IMR-90 (cell line): ENCODE measurements at places on chromosomes 3 and 15.

DNA sequence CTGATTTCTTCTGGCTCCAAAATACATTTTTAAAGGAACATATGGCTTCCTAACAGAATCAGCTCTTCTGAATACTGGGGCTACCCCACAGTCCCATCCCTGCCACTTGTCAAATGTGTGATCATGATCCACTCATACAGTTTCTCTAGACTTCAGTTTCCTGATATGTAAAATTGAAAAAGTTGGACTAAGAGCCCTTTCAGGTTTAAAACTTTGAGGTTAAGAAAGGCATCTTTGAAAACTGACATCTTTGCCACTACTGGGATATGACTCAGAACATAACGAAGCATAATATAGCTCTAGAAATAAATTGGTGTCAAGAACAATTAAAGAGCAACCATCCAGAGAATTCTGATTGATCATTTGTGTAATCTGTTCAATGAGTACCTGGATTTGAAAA, 248.3 kb downstream of the IL5RA start:
- no peaks in the 10 kb centered on the region for H3K27me3 ChIP-seq
- H3K4me1 ChIP-seq, result no peaks in the 10 kb centered on the region
- no peak overlapping the region for H3K27ac ChIP-seq
- no peak overlapping the region for H3K4me3 ChIP-seq
- no peak for DNase-seq

DNA sequence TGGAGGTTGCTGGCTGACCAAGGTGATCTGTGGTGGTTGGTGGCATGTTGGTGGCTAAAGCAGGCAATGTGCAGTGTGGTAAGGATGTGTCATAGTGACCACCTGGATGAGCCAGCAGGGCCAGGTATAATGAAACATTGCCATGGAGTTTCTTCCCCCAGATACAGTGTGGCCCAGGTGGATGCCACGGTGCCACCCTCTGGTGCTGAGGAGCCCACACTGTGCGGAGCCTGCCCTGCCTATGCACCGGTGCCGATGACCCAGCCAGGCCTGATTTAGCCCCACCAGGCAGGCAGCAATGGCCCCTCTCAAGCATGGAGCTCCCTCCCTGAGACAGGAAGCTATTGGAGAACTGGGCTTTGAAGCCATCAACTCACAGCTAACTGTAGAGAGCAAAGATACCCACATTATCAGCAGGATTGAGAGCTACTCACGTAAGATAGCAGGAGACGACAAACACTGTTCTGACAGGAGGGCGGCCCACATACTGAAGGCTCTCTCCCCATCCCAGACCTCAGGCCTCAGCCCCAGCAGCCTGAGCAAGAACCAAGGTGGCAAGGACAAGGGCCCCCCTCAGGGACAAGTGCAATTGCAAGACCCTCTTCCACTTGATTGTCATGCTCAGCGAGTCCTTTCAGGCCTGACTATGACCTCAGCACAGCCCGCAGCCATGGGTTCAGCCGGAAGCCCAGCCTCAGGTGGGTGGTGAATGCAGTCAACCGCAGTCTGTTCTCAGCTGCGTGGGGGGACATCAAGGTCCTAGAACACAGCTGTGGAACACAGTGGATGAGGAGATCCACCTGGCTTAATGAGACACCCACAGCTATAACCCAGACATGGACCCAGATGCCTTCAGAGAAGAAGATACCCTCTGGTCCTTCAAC, 82.8 kb upstream of the CDV3 start:
- H3K36me3 ChIP-seq, result no peaks in the 10 kb centered on the region
- H3K4me1 ChIP-seq, result no peaks in the 10 kb centered on the region; the same call in 1 of the 2 replicates
- no peak overlapping the region for H3K4me3 ChIP-seq
- no peak for DNase-seq

GRCh38 chr3:150931745-150932144, 26.5 kb upstream of the MINDY4B start:
- H3K4me3 ChIP-seq, result no peak overlapping the region
- H3K4me1 ChIP-seq, result no peaks in the 10 kb centered on the region
- H3K27ac ChIP-seq, result no peak overlapping the region
- H3K27me3 ChIP-seq, result peaks cover 14% of the 10 kb centered on the region

DNA sequence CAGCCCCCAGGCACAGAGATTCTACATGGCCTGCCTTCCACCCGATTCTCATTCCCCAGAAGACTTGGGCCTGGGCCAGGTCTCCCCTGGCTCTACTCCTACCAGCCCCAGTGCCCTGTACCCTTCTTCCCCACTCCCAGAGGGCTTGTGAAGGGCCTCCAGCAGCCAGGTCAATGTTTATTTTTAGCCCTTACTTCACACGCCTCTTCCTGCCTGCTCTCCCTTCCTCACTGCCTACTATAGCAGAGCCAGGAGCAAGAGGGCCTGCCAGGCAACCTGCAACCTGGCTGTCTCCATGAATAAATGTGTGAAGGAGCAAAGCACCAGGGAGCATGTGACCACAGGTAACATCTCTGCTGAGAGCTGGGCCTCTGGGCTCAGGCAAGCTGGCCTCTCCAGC, 26.4 kb upstream of the APEH start:
- H3K27ac ChIP-seq, result no peak overlapping the region
- H3K36me3 ChIP-seq, result no peaks in the 10 kb centered on the region
- no peak overlapping the region for H3K4me3 ChIP-seq

- no peaks in the 10 kb centered on the region for H3K4me1 ChIP-seq
- H3K36me3 ChIP-seq, result no peaks in the 10 kb centered on the region
- H3K27ac ChIP-seq, result no peak overlapping the region
- peak; percentile 90 for DNase-seq
- H3K27me3 ChIP-seq, result no peaks in the 10 kb centered on the region
Observed at GRCh38 chr15:95799286-95800200, 531.0 kb upstream of the NR2F2 start.

DNA sequence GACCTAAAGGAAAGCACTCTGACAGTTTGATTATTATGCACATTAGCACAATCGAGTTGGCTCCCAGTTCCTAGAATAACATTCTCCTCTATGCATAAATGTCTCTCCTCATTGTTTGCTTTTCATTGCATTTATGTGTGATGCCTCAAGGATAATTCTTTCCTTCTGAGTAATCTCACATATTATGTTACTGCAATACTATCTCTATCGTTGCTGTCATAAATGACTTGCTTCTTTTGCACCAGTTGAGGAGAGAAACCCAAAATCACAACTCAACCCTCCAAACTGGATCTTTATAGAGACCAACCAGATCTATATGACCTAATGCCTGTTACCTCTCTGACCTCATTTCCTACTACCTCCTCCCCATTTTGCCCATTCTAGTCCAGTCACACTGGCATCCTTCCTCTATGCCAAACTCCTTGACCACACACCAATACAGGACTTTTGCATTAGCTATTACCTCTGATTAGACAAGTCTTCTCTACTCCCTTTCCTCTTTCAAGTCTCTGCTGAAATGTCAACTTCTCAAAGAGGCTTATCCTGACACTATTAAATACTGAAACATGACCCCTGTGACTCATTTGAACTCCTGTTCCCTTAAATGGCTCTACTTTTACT, 1026.0 kb downstream of the TUSC7 start:
- peak; percentile 91 for DNase-seq
- no peaks in the 10 kb centered on the region for H3K27me3 ChIP-seq
- no peaks in the 10 kb centered on the region for H3K36me3 ChIP-seq
- peak overlapping the region; percentile 78 for H3K27ac ChIP-seq

DNA sequence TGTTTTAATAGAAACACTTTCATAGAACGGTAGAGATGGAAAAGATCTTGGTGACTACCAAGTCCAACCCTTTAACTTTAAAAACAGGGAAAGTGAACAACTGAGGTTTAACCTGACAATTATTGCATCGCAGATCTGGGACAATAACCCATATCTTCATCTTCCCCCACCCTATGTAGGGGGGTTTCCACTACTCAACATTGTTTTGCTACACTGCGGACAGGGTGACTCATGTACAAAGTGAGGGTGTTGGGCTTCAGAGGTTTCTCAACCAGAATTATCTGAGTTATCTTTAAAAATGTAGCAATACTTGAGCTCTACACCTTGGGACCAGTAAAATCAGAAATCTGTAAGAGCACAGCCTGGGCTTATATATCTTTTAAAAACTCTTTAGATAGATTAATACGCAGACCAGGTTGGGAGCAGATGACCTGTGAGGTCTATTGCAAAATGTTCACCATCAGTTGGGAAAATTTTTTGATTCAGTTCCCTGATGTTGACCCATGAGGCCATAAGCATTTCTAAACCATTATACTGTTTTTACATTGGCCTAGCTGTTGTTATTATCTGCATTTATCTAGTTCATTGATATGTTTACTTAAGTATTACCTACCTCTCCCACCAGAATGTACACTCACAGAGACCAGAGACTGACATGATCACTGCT, 103.6 kb upstream of the ICE2 start:
- DNase-seq, result peak; percentile 54
- H3K27me3 ChIP-seq, result no peaks in the 10 kb centered on the region
- no peaks in the 10 kb centered on the region for H3K36me3 ChIP-seq

DNA sequence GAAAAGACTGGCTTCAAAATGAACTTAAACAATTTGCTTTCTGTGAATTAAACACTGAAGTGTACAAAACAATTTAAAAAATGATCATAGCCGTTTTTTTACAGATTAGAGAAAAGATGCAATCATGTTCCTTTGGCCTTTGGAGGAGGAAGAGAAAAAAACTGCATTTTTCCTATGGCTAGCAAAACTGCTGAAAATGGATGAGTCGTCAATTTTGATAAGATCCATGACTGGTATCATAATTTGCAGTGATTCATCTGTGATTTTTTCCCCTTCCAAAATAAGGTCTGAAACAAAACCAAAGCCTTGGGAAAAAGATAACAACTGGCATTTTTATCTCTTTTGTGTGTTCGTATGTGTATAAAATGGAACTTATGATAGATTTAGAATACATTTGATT, 255.6 kb upstream of the SATB1 start:
- no peak overlapping the region for H3K4me3 ChIP-seq
- no peaks in the 10 kb centered on the region for H3K36me3 ChIP-seq
- no peak for DNase-seq
- H3K27ac ChIP-seq, result no peak overlapping the region
- H3K27me3 ChIP-seq, result no peaks in the 10 kb centered on the region

- 0 out of 2 replicates have a peak, but pooled peaks cover 1% of the 10 kb centered on the region for H3K36me3 ChIP-seq
- no peak overlapping the region for H3K27ac ChIP-seq
- no peaks in the 10 kb centered on the region for H3K27me3 ChIP-seq
- no peak overlapping the region for H3K4me3 ChIP-seq
Observed at GRCh38 chr15:55218056-55218455, 21.3 kb upstream of the RSL24D1 start.

GRCh38 chr3:67712259-67712658, 57.8 kb upstream of the SUCLG2 start:
- H3K4me1 ChIP-seq, result no peaks in the 10 kb centered on the region
- no peak overlapping the region for H3K27ac ChIP-seq
- H3K27me3 ChIP-seq, result no peaks in the 10 kb centered on the region
- no peaks in the 10 kb centered on the region for H3K36me3 ChIP-seq
- DNase-seq, result no peak

GRCh38 chr3:18132991-18133390, 292.1 kb downstream of the SATB1 start:
- peaks cover 4% of the 10 kb centered on the region for H3K4me1 ChIP-seq
- no peaks in the 10 kb centered on the region for H3K27me3 ChIP-seq
- no peak overlapping the region for H3K27ac ChIP-seq
- no peak overlapping the region for H3K4me3 ChIP-seq
- H3K36me3 ChIP-seq, result no peaks in the 10 kb centered on the region
- DNase-seq, result no peak

- H3K27me3 ChIP-seq, result no peaks in the 10 kb centered on the region
- peak overlapping the region; percentile 57 for H3K4me3 ChIP-seq
- H3K4me1 ChIP-seq, result no peaks in the 10 kb centered on the region
- H3K27ac ChIP-seq, result peak overlapping the region; percentile 57
- H3K36me3 ChIP-seq, result peaks cover 13% of the 10 kb centered on the region
- no peak for DNase-seq
Observed at GRCh38 chr3:23916152-23916885, 471 bp downstream of the NKIRAS1 start.

GRCh38 chr15:100495861-100496260, 32.9 kb downstream of the CERS3 start:
- DNase-seq, result no peak
- H3K27ac ChIP-seq, result no peak overlapping the region
- no peaks in the 10 kb centered on the region for H3K4me1 ChIP-seq

DNA sequence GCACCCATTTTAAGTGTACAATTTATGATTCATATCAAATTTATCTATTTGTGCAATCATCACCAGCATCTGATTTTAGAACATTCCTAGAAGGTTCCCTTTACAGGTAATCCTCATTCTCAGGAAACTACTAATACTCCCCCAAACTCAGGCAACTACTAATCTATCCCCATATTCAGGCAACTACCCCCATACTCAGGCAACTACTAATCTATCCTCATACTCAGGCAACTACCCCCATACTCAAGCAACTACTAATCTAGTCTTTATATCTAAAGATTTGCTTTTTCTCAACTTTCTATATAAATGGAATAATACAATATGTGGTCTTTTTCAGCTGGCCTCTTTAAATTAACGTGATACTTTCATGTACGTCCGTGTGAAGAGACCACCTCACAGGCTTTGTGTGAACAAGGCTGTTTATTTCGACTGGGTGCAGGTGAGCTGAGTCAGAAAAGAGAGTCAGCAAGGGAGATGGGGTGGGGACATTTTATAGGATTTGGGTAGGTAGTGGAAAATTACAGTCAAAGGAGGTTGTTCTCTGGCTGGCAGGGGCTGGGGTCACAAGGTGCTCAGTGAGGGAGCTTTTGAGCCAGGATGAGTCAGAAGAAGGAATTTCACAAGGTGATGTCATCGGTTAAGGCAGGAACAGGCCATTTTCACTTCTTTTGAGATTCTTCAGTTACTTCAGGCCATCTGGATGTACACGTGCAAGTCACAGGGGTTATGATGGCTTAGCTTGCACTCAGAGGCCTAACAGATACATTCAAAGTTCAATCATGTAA, 1444.5 kb upstream of the CADM2 start:
- no peak for DNase-seq
- no peaks in the 10 kb centered on the region for H3K27me3 ChIP-seq
- H3K4me1 ChIP-seq, result no peaks in the 10 kb centered on the region
- no peak overlapping the region for H3K4me3 ChIP-seq

DNA sequence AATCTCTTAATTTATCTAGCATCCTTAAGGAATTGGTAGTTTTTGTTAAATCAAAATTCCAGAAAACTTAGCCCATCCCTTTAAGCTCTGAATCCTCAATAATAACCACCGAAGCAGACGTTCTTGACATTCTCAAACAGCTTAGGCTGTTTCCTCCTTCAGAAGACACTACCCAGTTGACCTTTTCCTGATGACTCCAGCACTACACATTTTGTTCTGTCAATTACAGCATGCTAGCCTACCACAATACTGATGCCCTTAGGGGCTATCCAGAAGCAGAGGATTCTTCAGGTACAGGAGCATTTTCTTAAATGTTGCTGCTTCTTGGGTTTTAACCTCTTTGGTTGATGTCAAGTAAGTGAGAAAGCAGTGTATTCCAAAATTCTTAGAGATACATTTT, 33.4 kb downstream of the ETV5 start:
- H3K36me3 ChIP-seq, result peaks cover 15% of the 10 kb centered on the region
- H3K4me1 ChIP-seq, result peaks cover 4% of the 10 kb centered on the region; the same call in 1 of the 2 replicates
- no peak for DNase-seq
- no peaks in the 10 kb centered on the region for H3K27me3 ChIP-seq
- H3K4me3 ChIP-seq, result no peak overlapping the region
- H3K27ac ChIP-seq, result no peak overlapping the region
